Astrocyte (in vitro differentiated cells and primary cell): ENCODE measurements at places on chromosomes 2 and 18. TPM values are rescaled to one million over a fixed set of nuclear protein-coding genes. Genes with fewer than 3 reads are reported as not detected.

DNA sequence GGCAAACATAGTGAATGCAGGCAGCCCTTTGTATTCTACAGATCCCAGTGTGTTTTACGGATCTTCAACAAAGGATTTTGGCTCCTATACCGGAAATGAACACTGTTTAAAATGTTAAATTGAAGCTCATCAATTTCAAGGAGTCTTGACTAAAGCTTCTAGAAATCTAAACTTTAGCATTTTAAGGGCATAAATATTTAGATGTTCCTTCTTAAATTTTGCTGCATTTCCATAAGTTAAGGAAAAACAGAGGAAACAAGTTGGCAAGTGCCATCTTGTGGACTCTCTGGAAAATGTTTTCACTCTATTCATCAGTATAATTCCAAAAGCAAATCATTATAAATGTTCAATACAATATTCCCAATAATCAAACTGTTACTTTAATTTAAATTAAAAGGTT is 19.6 kb downstream of the CHN1 start:
- H3K4me3 ChIP-seq: no peak overlapping the region
- DNase-seq: no peak
- H3K4me1 ChIP-seq: no peaks in the 10 kb centered on the region

DNA sequence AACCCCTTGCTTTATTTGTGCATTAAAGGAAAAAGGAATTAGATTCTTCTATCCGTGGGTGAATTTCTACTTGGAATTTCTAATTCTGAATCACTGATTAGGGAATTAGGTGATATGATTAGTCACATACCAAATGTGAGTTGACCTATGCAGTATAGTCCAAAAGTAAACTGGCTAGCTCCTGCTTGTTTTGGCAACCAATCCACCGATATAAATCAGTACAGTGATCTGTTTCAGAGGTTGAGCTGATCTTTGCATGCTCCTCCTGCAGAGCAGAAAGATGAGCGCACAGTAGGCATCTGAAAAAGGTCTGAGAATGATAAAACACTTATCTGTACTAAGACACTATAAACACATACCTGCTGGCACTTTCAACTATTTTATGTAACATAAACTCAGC is 86.6 kb downstream of the LRP1B start:
- H3K4me3 ChIP-seq: no peak overlapping the region
- H3K4me1 ChIP-seq: peaks cover 36% of the 10 kb centered on the region
- DNase-seq: peak; percentile 73
- no peaks in the 10 kb centered on the region for H3K36me3 ChIP-seq
- H3K27me3 ChIP-seq: no peaks in the 10 kb centered on the region

- no peaks in the 10 kb centered on the region for H3K36me3 ChIP-seq
- DNase-seq: peak; percentile 54
- no peaks in the 10 kb centered on the region for H3K4me1 ChIP-seq
- no peak overlapping the region for H3K4me3 ChIP-seq
These were observed 117.4 kb downstream of the LRATD1 start for GRCh38 chr2:14749884-14750283.

DNA sequence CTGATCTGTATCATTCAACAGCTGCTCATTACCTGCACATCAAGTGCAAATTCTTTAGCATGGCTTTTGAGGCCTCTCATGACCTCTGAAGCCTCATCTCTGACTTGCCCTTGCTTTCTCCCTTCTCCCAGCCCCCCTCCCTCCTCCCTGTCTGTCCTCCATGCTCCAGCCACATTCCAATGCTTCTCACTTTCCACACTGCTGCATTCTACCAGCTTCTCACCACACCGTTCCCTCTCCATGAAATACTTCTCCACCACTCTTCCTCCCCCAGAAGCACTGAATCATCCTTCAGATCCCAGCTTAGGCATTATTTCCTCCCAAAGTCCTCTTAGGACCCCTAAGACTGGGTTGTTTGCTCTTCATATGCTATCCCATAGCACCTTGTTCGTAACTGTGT is 26.9 kb downstream of the GCG start:
- H3K36me3 ChIP-seq: no peaks in the 10 kb centered on the region
- no peak overlapping the region for H3K4me3 ChIP-seq

Gene UGT1A10
- total RNA-seq: not detected in 2 replicates

Gene CCDC148
- total RNA-seq: 1.4 and 2.4 TPM in 2 replicates

Gene DSC1
- total RNA-seq: 0.18 and 0.43 TPM in 2 replicates
